ENCODE measurements at places on chromosomes 6 and 20. TPM values are rescaled to one million over a fixed set of nuclear protein-coding genes. Genes with fewer than 3 reads are reported as not detected.
A peak's percentile ranks its signal among the peaks of the same experiment; 100 is the strongest.

DNA sequence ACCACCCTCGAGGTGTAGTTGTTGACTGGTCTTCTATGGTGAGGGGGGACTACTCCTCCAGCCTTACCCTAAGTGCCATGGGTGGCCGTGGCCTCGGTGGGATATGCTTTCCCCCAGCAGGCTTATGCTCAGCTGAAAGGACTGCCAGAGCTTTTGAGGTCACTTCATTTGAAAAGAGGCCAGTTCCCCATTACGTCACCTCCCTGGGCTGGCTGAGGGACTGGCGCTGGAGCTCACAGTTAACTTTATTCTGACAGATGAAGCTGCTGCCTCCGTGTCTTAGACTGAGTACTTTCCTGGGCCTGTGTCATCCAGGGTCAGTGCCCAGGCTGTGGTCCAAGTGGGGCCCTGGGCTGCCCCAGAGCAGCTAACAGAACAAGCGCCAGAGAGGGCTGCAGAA lies 42.8 kb upstream of the PCMTD2 start:
- H3K4me3 ChIP-seq = no peak overlapping the region
- no peak for DNase-seq
- no peaks in the 10 kb centered on the region for H3K4me1 ChIP-seq
- no peaks in the 10 kb centered on the region for H3K27me3 ChIP-seq
- H3K36me3 ChIP-seq = no peaks in the 10 kb centered on the region

GRCh38 chr20:22833851-22834250 lies 201.3 kb upstream of the SSTR4 start:
- H3K4me3 ChIP-seq = no peak overlapping the region
- no peak overlapping the region for H3K27ac ChIP-seq
- no peak for DNase-seq
- H3K4me1 ChIP-seq = no peaks in the 10 kb centered on the region
- no peaks in the 10 kb centered on the region for H3K36me3 ChIP-seq

- no peaks in the 10 kb centered on the region for H3K4me1 ChIP-seq
- DNase-seq = no peak
- H3K27me3 ChIP-seq = no peaks in the 10 kb centered on the region
- H3K4me3 ChIP-seq = no peak overlapping the region
- H3K27ac ChIP-seq = no peak overlapping the region
Measured at GRCh38 chr20:14189794-14190402, 147.5 kb downstream of the FLRT3 start.

CRISP2 gene
- not detected for total RNA-seq

GRCh38 chr6:155782320-155782731 lies 326.7 kb upstream of the NOX3 start:
- DNase-seq = no peak
- H3K4me3 ChIP-seq = no peak overlapping the region
- peak overlapping the region; percentile 56 for H3K27ac ChIP-seq
- no peaks in the 10 kb centered on the region for H3K27me3 ChIP-seq

DNA sequence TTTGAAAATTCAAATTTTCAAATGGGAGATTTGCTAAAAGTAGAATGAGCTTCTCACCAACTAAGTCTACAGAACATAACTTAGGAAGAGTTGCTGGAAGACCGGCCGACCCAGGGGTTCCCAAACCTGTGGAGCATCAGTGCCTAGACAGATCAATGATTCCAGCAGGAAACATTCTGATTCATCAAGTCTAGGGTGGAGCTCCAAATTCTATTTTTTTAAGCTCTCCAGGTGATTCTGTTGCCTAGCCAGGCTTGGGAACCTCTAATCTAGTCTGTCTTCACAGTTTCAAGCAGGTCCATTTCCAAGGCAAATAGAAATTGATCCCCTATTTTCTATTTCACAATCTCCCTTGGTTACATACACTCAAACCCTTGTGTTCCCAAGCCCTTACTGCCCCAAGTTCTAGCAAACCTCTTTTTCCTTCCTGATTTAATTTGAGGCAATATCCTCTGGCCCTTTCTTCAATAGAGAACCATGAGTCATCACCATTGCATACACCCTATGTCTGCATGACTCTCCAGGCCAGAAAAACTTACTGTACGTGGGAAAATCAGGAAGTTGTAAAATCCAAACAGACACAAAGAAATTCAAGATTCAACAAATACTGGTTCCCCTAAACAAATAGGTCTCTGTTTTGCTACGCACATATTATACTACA lies 8.9 kb downstream of the ATXN1 start:
- peak overlapping the region; percentile 48 for H3K27ac ChIP-seq
- no peak for DNase-seq
- no peaks in the 10 kb centered on the region for H3K4me1 ChIP-seq
- no peak overlapping the region for H3K4me3 ChIP-seq
- H3K36me3 ChIP-seq = no peaks in the 10 kb centered on the region
- H3K27me3 ChIP-seq = no peaks in the 10 kb centered on the region

NCOA5 gene
- total RNA-seq = 34.8 TPM

CDH4 gene
- 2.3 TPM for total RNA-seq

DNA sequence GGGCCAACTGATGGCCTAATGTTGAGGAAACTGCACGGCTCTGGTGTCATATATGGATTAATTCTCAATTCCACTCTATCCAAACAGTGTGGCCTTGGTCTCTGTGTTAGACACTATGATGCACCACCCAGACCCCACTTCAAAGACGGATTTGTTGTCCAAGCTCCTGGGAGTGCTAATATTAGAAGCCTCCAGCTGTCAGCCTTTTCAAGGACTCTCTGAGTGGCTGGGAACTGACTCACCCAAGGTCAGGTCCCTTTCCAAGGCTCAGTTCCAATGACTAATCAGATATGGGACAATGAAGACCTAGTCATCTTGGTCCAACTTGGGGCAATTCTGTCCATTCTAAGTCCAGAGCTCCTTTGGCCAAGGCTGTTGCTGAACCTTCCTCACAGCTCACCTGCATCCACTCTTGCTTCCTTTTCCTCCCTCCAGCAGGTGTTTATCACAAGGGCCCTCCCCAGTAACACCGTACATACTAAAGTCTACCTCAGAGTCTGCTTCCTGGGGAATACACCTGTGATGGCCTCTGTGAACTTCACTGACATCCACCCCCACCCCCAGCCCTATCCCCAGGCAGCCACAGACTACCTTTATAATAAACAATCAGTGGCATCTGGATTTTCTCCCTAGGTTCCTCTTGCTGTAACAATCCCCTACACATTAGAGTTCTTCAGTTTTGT lies 7.2 kb upstream of the IL20RA start:
- H3K4me1 ChIP-seq = no peaks in the 10 kb centered on the region
- no peak overlapping the region for H3K27ac ChIP-seq
- no peak for DNase-seq
- H3K27me3 ChIP-seq = no peaks in the 10 kb centered on the region
- H3K4me3 ChIP-seq = no peak overlapping the region

GRCh38 chr6:158756977-158757752 lies 62.0 kb downstream of the EZR start:
- no peaks in the 10 kb centered on the region for H3K4me1 ChIP-seq
- H3K27ac ChIP-seq = no peak overlapping the region
- no peaks in the 10 kb centered on the region for H3K27me3 ChIP-seq
- no peak overlapping the region for H3K4me3 ChIP-seq
- H3K36me3 ChIP-seq = no peaks in the 10 kb centered on the region
- no peak for DNase-seq

MYL9 gene
- 245 TPM for total RNA-seq

- no peak overlapping the region for H3K27ac ChIP-seq
- H3K36me3 ChIP-seq = no peaks in the 10 kb centered on the region
- H3K27me3 ChIP-seq = no peaks in the 10 kb centered on the region
- H3K4me1 ChIP-seq = peaks cover 13% of the 10 kb centered on the region
- DNase-seq = no peak
Measured at GRCh38 chr6:129507846-129508245, 202.1 kb downstream of the ARHGAP18 start.

TRIM40 gene
- total RNA-seq = not detected

EYS gene
- total RNA-seq = not detected

VAPB gene
- total RNA-seq = 28.0 TPM

DNA sequence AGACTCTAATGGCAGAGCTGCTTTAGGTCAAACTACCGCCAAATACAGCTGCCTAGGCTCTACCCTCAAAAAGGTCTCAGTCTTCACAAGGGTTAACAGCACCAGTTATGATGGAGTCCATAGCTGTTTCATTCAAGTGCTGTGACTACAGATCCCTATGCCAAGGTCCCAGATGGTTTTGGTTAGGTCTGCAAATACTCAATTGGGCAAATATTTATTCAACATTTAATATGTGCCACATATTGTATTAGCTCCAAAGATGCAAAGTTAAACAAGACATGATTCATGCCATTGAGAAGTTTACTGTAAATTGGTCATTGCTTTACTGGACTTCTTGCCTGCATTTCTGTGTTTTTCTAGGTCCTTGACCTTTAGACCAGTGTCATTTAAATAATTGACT lies 55.8 kb upstream of the TFAP2D start:
- DNase-seq = no peak
- H3K27ac ChIP-seq = no peak overlapping the region
- no peak overlapping the region for H3K4me3 ChIP-seq
- H3K4me1 ChIP-seq = no peaks in the 10 kb centered on the region

ULBP3 gene
- total RNA-seq = not detected

- H3K4me1 ChIP-seq = no peaks in the 10 kb centered on the region
- H3K36me3 ChIP-seq = no peaks in the 10 kb centered on the region
- H3K4me3 ChIP-seq = no peak overlapping the region
- no peak overlapping the region for H3K27ac ChIP-seq
- no peaks in the 10 kb centered on the region for H3K27me3 ChIP-seq
- DNase-seq = no peak
Measured at GRCh38 chr6:148814869-148815268, 68.0 kb downstream of the UST start.

- no peak overlapping the region for H3K27ac ChIP-seq
- H3K36me3 ChIP-seq = no peaks in the 10 kb centered on the region
- H3K27me3 ChIP-seq = no peaks in the 10 kb centered on the region
- H3K4me3 ChIP-seq = no peak overlapping the region
Measured at GRCh38 chr6:43805699-43806042, 35.7 kb downstream of the VEGFA start.

GRCh38 chr6:167475947-167476346 lies 151.1 kb downstream of the TTLL2 start:
- no peaks in the 10 kb centered on the region for H3K27me3 ChIP-seq
- no peaks in the 10 kb centered on the region for H3K4me1 ChIP-seq
- no peak overlapping the region for H3K4me3 ChIP-seq

DEFB132 gene
- total RNA-seq = not detected

GRCh38 chr6:120785459-120786086 lies 548.7 kb downstream of the TBC1D32 start:
- H3K4me3 ChIP-seq = no peak overlapping the region
- no peak overlapping the region for H3K27ac ChIP-seq
- H3K36me3 ChIP-seq = no peaks in the 10 kb centered on the region
- H3K4me1 ChIP-seq = no peaks in the 10 kb centered on the region
- DNase-seq = no peak

LY86 gene
- total RNA-seq = 1.9 TPM

- H3K4me3 ChIP-seq = no peak overlapping the region
- H3K27me3 ChIP-seq = no peaks in the 10 kb centered on the region
- DNase-seq = no peak
- H3K4me1 ChIP-seq = no peaks in the 10 kb centered on the region
- no peak overlapping the region for H3K27ac ChIP-seq
- no peaks in the 10 kb centered on the region for H3K36me3 ChIP-seq
Measured at GRCh38 chr6:36769183-36769675, 70.0 kb downstream of the CPNE5 start.

GRCh38 chr20:38907918-38908677 lies 18.1 kb upstream of the FAM83D start:
- no peak overlapping the region for H3K4me3 ChIP-seq
- H3K36me3 ChIP-seq = no peaks in the 10 kb centered on the region
- no peaks in the 10 kb centered on the region for H3K27me3 ChIP-seq
- no peak for DNase-seq
- H3K27ac ChIP-seq = no peak overlapping the region

QKI gene
- total RNA-seq = 531 TPM

- H3K4me3 ChIP-seq = no peak overlapping the region
- no peaks in the 10 kb centered on the region for H3K4me1 ChIP-seq
- no peak for DNase-seq
- no peaks in the 10 kb centered on the region for H3K27me3 ChIP-seq
Measured at GRCh38 chr6:4615891-4616290, 160.3 kb upstream of the CDYL start.

- H3K27me3 ChIP-seq = no peaks in the 10 kb centered on the region
- H3K27ac ChIP-seq = no peak overlapping the region
- H3K4me1 ChIP-seq = no peaks in the 10 kb centered on the region
- no peak overlapping the region for H3K4me3 ChIP-seq
- no peak for DNase-seq
- no peaks in the 10 kb centered on the region for H3K36me3 ChIP-seq
Measured at GRCh38 chr6:155224618-155225017, 39.2 kb upstream of the CLDN20 start.

GNRH2 gene
- total RNA-seq = not detected

DNA sequence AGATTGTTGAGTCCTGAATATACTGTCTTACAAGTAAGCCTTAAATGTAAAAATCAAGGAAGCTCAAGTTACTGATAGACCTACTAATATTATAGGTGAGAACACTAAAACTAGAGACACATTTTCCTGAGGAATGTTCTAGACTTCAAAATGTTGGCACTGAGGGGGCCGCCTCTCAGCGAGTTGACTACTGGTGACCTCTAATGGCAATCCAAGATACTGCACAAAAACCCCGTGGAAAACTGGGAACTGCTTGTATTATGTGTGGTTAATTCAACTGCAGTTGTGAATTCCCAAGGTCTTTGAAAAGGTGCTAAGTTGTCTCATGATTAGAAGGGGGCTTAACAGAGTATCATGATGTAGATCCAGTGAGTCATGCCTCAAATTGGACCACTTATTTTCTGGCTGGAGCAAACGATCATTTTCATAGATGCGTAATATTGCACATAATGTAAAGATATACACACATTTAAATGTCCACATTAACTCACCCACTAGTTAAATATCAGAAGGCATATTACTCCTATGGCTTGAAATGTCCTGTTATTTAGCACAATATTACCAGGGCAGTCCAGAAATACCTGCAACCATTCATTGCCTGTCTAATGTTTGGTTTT lies 336.2 kb downstream of the FOXA2 start:
- H3K27ac ChIP-seq = no peak overlapping the region
- no peak overlapping the region for H3K4me3 ChIP-seq
- no peaks in the 10 kb centered on the region for H3K27me3 ChIP-seq
- H3K36me3 ChIP-seq = no peaks in the 10 kb centered on the region

MYB gene
- total RNA-seq = 1.2 TPM

NOL7 gene
- total RNA-seq = 108 TPM

- no peak overlapping the region for H3K27ac ChIP-seq
- H3K36me3 ChIP-seq = peaks cover 5% of the 10 kb centered on the region
- no peak for DNase-seq
- no peaks in the 10 kb centered on the region for H3K27me3 ChIP-seq
Measured at GRCh38 chr20:49507741-49508434, 25.4 kb upstream of the KCNB1 start.
